ENCODE measurements at places on chromosomes 1 and 21. TPM values are rescaled to one million over a fixed set of nuclear protein-coding genes. Genes with fewer than 3 reads are reported as not detected.

Gene CHRM3
- 2.5 TPM for total RNA-seq

Gene KCNA10
- total RNA-seq, result not detected

Gene CD160
- not detected for total RNA-seq

Gene KLHDC7A
- not detected for total RNA-seq

Gene DMAP1
- total RNA-seq, result 40.2 TPM

Gene ISG20L2
- 15.0 TPM for total RNA-seq

Gene CNIH3
- total RNA-seq, result not detected

Gene SLC45A1
- 6.0 TPM for total RNA-seq

Gene HRNR
- not detected for total RNA-seq

Gene CD1D
- total RNA-seq, result 1.9 TPM

Gene CYP4Z1
- 3.9 TPM for total RNA-seq

Gene LAMC1
- total RNA-seq, result 362 TPM

Gene ARHGEF16
- total RNA-seq, result 1.6 TPM

Gene DUSP10
- 10.4 TPM for total RNA-seq

Gene BARHL2
- total RNA-seq, result not detected

Gene UBASH3A
- 1.2 TPM for total RNA-seq

Gene FAM151A
- total RNA-seq, result not detected

Gene ZDHHC18
- 13.3 TPM for total RNA-seq

Gene LEMD1
- total RNA-seq, result not detected

Gene PRR9
- total RNA-seq, result not detected

Gene MRPL24
- 22.6 TPM for total RNA-seq

Gene BGLAP
- total RNA-seq, result not detected

Gene CENPL
- 1.5 TPM for total RNA-seq

Gene SPRR1A
- not detected for total RNA-seq

Gene VASH2
- total RNA-seq, result 0.42 TPM

Gene IRF6
- 4.1 TPM for total RNA-seq

Gene IL19
- total RNA-seq, result not detected

Gene PLPPR4
- 1.2 TPM for total RNA-seq

Gene TAL1
- total RNA-seq, result 3.0 TPM

Gene HTR6
- total RNA-seq, result not detected

Gene LIN28A
- not detected for total RNA-seq

Gene DCST1
- not detected for total RNA-seq

Gene S100A3
- total RNA-seq, result 3.1 TPM

Gene KRTAP11-1
- not detected for total RNA-seq

Gene RASAL2
- total RNA-seq, result 38.0 TPM

Gene RIPK4
- 9.2 TPM for total RNA-seq

Gene VWA5B1
- not detected for total RNA-seq

Gene HCN3
- 1.9 TPM for total RNA-seq

Gene THBS3
- total RNA-seq, result 45.3 TPM

Gene OR10J1
- total RNA-seq, result not detected

Gene RPE65
- not detected for total RNA-seq

Gene GPR52
- 7.1 TPM for total RNA-seq

Gene TEX38
- not detected for total RNA-seq

Gene FBXO2
- 12.9 TPM for total RNA-seq

Gene TMEM50B
- total RNA-seq, result 51.4 TPM

Gene CACNA1S
- total RNA-seq, result not detected

Gene CELA3A
- 6.6 TPM for total RNA-seq

Gene KIAA0040
- total RNA-seq, result 93.1 TPM

Gene KDM5B
- total RNA-seq, result 42.0 TPM

Gene PBX1
- total RNA-seq, result 53.1 TPM

Gene RGS13
- 1.1 TPM for total RNA-seq

Gene C8A
- total RNA-seq, result not detected

Gene ADGRL2
- 53.3 TPM for total RNA-seq

Gene PHLDA3
- 65.7 TPM for total RNA-seq

Gene CRABP2
- 1.3 TPM for total RNA-seq

Gene SDC3
- 51.6 TPM for total RNA-seq

Gene LRIG2
- total RNA-seq, result 44.7 TPM
